Globus pallidus (tissue), 1 donor: ENCODE measurements at places on chromosomes 7 and 10.
A peak's percentile ranks its signal among the peaks of the same experiment; 100 is the strongest.

DNA sequence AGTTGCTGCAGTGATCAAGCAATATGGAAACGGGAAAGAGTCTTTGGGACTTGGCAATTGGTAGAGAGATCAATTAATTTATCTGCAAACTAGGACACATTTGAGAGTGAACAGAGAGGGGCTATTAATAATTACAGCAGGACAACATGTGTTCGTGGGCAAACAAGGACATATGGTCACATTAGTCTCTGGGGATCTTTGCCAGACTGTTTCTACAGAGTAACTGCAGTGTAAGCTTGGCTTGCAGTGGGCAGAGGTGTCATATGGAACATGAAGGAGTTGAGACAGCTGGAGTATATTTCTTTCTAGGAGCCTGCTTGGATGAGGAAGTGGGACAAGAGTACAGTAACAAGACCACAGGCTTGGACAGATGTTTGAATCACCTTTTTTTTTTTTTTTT lies 232.1 kb upstream of the LYZL1 start:
- DNase-seq = no peak

- no peak for DNase-seq
Measured at GRCh38 chr7:135966341-135967043, 10.7 kb downstream of the MTPN start.

DNA sequence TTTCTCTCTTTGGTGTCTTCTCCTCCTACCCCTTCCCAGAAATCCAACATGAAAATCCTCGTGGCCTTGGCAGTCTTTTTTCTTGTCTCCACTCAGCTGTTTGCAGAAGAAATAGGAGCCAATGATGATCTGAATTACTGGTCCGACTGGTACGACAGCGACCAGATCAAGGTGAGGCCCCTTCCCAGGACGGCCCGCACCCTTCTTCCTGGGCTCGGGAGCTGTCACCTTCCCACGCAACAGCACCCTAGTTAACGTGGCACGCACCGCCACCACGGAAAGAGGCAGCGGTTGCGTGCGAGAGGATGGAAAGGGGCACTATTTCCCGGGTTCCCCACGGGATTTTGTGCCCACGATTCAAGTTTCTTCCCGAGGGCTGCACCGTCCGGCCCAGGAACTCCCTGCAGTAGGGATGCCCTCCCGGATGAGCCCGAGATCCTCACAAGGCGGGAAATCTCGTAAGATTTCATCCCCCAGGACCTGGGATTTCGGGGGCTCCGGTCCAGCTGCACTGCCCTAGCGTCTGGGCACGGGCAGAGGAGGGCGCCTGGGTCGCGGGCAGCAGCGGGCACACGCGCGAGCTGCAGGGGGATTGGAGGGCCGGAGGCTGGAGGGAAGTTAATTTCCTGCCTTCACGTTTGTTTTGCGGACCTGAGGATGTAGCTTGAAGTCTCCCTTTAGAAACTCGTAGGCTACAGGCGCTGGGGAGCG lies 834 bp downstream of the TAC1 start:
- DNase-seq = no peak

DNA sequence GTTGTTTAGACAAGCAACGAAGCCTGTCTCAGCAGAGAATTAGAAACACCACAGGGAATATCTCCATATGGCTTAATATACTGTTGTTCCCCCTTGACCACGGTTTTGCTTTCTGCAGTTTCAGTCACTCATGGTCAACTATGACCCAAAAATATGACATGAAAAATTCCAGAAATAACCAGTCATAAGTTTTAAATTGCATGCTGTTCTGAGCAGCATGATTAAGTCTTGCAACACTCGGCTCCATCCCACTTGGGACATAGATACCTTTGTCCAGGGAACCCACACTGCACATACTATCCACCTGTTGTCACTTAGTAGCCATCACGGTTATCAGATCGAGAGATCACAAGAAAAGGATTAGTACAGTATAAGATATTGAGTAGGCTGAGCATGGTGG lies 60.7 kb upstream of the FOXK1 start:
- no peak for DNase-seq

GRCh38 chr7:159117366-159118196 lies 27.1 kb downstream of the VIPR2 start:
- DNase-seq = no peak

DNA sequence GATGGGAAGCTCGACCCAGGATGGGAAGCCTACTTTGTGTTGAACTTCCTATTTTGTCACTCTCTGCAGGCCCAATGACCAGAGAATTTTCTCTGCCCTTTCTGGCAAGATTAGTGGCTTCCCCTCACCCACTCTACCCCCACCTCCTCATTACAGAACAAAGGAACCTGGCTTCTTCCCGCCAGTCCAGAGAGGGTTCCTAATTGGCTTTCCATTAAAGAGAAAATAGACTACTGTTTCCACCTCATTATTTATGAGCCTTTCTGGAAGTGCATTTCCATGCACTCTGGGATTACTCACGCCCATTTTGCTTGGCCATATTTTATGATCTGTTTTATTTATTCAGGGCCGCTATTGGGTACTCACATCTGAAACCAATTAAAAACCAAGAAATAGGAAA lies 94.9 kb upstream of the TCF7L2 start:
- DNase-seq = no peak

DNA sequence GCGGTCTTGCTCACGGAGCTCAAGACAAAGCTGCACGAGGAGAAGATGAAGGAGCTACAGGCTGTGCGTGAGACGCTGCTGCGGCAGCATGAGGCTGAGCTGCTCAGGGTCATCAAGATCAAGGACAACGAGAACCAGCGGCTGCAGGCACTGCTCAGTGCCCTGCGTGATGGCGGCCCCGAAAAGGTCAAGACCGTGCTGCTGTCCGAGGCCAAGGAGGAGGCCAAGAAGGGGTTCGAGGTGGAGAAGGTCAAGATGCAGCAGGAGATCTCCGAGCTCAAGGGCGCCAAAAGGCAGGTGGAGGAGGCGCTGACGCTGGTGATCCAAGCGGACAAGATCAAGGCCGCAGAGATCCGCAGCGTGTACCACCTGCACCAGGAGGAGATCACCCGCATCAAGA lies 51.4 kb downstream of the JAKMIP3 start:
- DNase-seq = no peak

DNA sequence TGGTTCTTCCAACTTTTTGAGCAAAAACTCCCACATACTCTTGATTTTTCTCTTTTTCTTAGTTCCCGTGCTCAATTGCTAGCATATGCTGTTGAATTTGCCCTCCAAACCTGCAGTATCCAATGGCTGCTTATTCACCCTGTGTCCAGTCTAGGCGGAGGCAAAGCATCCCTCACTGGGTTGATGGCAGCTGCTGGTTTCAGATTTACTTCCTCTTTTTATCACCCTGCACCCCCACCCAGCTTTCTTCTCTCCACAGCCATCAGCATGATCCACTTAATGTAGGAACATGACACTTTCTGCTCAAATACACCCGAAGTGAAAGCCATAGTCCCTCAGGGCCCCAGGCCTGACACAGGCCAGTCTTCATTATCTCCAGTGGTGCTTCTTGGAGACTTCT lies 87.6 kb upstream of the ADARB2 start:
- no peak for DNase-seq

GRCh38 chr7:81583090-81583489 lies 186.8 kb downstream of the HGF start:
- DNase-seq = no peak

DNA sequence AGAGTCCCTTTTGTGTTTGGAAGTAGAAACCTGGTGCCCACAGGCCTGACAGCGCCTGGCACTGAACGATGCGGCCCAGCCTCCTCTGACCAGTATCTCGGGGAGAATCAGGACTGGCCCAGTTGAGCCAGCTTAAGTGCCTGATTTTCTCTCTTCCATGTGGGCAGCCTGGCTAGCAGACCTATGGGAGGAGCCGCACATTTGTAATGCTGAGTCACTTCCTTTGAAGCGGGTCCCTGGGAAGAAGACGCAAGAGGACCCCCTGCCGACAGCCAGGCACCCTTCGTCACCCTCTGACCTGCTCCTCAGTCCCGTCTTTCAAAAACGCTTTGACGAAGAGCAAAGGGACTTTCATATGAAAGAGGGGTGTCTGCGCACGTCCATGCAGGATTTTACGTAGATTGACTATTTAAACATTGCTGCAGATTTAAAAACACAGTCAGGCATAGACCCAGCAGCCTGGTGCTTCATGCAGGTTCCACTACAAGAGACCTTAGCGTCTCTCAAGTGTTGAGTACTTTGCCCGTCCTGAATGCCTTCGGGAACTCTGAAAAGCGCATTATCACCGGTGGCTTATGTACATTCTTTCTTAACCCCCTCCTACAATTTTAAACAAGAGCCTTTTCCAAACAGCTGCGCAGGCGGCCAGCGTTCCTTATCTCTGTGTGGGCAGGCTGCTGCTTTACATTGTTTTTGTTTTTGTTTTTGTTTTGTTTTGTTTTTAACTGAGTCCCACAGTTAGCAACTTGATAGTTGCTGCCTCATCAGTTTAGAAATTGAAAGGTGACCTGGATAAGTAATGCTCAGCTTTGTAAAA lies 36.5 kb upstream of the AP5Z1 start:
- no peak for DNase-seq

GRCh38 chr10:77820349-77820748 lies 106.2 kb downstream of the DLG5 start:
- DNase-seq = no peak

DNA sequence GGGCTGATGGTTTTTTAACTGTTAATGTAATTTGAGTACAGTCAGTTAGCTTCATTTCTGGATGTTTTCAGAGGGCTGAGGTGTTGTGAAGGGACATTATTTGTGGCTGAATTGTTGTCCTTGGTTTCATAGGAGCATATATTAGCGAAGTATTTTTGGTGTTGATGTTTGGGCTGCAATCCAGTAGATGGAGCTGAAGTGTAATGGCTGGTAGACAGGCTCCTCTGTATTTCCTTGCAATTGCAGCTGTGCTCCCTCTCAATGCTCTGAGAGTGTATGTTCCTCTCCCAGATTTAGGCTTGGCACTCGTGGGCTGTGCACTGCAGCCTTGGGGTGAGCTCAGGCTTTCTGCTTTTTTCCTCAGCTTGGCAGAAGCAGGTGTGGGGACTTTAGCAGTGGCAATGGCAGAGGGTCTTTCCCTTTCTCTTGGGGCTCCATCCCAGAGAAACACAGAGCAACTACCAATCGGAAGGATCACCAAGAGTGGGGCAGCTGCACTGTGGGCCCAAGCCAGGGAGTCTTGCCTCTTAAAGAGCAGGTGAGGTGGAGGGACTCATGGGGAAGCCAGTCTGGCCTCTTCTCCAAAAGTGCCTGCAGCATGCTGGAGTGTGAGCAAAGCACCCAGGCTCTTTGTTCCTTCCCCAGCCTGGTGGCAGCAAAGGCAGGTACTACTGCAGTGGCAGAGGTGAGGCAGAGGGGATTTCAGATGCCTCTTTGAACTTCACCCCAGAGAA lies 544.4 kb downstream of the SH2D4B start:
- no peak for DNase-seq

DNA sequence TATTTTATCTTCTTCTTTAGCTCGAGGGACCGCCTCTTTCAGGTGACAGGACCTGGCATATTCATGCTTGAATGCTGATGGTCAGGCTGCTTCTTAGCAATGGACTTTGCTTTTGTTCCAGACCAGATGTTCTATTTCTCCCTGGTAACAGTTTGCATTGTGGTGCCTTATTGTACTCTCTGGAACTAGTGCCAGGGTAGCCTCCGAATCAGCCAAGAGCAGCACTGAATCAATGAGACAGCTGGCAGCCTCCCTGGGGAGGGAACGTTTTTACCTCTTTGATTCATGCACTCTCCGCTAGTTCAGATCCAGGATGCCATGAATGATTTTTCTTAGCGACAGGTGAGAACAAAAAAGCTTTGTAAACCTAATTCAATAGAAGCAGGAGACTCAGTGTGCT lies 54.1 kb upstream of the NXPH1 start:
- peak; percentile 90 for DNase-seq

DNA sequence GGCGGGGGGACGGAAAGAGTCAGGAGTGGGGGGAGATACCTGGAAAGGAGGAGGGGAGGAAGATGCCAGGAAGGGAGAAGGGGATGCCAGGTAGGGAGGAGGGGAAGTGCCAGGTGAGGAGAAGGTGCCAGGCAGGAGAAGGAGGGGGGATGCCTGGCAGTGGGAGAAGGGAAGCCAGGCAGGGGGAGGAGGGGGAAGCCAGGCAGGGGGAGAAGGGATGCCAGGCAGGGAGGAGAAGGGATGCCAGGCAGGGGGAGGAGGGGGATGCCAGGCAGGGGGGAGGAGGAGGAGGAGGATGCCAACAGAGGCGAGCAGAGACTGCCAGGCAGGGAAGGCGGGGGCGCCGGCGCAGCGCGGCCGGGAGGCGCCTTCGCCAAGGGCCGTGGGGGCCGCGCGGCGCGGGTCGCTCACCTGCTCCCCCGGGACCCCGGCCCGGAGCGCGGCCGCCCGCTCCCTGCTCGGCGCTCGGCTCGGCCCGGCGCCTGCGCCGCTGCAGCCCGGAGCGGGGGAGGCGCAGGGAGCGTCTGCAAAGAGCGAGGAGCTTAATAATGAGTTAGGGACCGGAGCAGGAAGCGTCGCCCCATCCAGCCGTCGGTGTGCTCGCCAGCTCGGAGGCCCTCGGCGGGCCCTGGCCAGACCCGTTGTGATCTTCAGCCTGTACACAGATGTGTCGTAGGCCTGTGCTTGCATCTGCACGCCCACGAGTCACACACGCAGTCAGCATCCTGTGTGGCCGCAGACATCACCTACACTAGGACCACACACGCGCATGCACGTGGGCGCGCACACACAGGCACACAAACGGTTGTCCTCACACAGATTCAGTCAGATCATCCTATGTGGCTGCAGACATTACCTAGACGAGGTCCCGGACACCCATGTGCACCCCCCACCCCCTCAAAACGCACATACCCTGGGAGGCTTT lies 28.4 kb upstream of the SMARCD3 start:
- DNase-seq = peak; percentile 39

GRCh38 chr10:99467236-99467999 lies 37.0 kb upstream of the GOT1 start:
- DNase-seq = no peak

DNA sequence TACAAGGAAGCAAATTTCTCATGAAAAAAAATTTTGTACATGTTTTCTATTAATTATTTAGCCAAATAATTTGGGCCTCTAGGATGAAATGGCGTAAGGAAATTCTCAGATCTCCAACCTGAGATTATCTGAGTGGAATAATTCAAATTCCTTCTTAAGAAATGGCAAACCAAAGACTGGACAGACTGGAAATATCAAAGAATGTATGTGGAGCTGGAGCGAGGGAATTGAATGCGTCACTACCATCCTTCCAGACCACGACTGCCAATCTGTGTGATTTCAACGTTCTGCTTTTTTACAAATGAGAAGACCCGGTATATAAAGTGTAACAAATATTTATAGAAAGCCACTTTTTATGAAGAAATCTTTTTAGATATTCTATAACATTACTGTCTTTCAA lies 12.4 kb upstream of the BLNK start:
- DNase-seq = no peak

- no peak for DNase-seq
Measured at GRCh38 chr10:88715517-88715916, 9.5 kb downstream of the LIPK start.

- DNase-seq = no peak
Measured at GRCh38 chr7:26440233-26441001, 148.8 kb downstream of the SNX10 start.

GRCh38 chr7:54360075-54360840 lies 181.9 kb upstream of the VSTM2A start:
- DNase-seq = no peak

GRCh38 chr10:77315496-77316129 lies 322.0 kb downstream of the KCNMA1 start:
- DNase-seq = no peak

GRCh38 chr7:128304212-128304611 lies 39.5 kb downstream of the RBM28 start:
- DNase-seq = peak; percentile 57
